ENCODE measurements at places on chromosomes 4 and X.

DNA sequence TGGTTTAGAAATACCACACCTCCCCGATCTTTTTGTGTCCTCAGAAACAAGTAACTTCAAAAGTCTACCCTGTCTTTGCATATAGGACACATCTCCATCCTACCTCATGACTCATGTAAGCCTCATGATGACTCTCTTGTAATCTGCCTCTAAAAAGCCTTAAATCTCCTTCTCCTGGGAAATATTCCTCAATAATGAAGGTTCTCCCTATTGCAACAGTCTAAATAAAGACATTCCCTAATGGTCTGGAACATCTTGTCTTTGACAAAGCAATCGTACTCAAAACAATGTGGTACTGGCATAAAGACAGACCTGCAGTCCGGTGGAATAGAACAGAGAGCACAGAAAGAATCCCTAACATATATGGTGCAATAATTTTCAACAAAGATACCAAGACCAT lies 257.7 kb downstream of the OPHN1 start:
- DNase-seq: no peak

DNA sequence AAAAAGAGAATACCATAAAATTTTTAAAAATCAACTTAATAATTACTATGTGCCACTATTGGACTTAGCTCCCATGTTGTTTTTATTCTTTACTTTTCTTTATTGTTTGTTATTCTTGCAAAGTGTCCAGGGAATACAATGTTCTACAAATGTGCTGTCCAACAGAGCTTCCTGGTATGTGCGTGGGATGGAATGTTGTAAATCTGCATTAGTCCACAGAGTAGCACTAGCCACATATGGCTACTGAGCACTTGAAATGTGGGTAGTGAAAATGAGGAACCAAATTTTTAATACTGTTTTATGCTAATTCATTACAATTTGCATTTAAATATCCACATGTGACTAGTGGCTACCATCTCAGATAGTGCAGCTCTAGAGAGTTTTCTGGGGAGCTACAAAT lies 14.3 kb upstream of the CORIN start:
- no peak for DNase-seq

GRCh38 chrX:14903891-14904290 lies 30.7 kb downstream of the MOSPD2 start:
- DNase-seq: no peak

- DNase-seq: no peak
Measured at GRCh38 chrX:53695946-53696549, 9.5 kb upstream of the HUWE1 start.

- DNase-seq: no peak
Measured at GRCh38 chr4:142875117-142875516, 29.0 kb upstream of the INPP4B start.

DNA sequence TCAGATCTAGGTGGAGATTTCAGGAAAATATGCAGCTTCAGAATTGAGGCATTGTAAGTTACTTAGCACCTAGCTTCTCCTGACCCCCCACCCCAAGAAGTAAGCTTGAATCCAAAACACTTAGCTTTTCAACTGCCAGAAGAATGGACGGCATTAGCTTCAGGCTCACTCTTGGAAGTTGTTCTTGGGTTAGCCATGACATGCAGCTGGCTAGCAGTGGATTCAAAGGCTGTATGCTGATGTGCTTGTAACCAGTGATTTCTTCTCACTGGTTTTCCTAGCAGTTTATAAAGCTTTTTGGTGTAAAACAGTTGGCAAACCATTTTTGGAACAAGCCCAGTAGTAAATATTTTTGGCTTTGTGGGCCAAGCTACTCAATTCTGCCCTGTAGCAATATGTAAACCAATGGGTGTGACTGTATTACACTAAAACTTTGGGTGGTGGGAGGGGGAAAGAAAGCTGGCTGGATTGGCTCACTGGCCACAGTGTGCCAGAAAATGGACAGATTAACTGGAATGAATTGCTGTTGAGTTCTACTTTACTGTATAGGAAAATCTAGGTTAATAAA lies 85.6 kb downstream of the SHROOM2 start:
- no peak for DNase-seq

DNA sequence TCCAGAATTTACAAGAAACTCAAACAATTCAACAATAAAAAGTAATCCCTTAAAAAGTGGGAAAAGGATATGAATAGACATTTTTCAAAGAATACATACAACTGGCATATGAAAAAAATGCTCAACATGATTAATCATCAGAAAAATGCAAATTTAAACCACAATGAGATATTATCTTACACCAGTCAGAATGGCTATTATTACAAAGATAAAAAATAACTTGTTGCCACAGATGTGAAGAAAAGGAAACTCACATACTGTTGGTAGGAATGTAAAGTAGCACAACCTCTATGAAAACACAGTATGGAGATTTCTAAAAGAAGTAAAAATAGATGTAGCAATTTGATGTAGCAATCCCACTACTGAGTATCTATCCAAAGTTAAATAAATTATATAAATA lies 65.1 kb upstream of the DIAPH2 start:
- DNase-seq: no peak

GRCh38 chrX:18855919-18856644 lies 127.8 kb downstream of the PHKA2 start:
- no peak for DNase-seq

- DNase-seq: no peak
Measured at GRCh38 chrX:124764354-124764753, 418.0 kb downstream of the SH2D1A start.

GRCh38 chr4:140533951-140534480 lies 10.0 kb downstream of the ELMOD2 start:
- no peak for DNase-seq

DNA sequence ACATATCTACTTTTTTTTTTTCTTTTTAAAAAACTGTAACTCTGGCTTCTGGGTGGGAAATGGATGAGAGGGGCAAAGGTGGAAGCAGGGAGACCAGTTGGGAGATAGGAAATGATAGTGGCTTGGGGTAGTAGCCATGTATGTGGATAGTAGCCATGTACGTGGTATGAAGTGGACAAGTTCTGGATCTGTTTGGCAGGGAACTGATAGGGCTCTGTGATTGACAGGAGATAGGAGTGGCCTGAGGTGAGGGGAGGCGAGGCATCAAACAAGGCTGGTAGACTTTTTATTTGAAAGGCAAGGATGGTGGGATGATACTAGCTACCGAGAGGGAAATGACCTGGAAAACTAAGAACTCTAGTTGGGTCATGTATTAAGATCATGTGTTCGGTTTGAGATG lies 117.8 kb downstream of the AFF1 start:
- DNase-seq: no peak

DNA sequence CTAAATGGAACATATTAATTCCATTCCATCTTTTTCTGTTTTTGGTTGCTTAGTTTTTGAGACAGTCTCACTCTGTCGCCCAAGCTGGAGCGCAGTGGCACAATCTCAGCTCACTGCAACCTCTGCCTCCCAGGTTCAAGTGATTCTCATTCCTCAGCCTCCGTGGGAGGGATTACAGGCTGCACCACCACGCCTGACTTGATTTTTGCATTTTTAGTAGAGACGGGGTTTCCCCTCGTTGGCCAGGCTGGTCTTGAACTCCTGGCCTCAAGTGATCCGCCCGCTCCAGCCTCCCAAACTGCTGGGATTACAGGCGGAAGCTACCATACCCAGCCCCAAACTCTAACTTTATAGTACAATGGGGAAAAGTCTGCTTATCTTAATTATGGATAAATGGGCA lies 11.2 kb downstream of the HNRNPD start:
- DNase-seq: no peak

GRCh38 chr4:153763404-153763803 lies 3.6 kb upstream of the RNF175 start:
- DNase-seq: no peak

GRCh38 chr4:7403001-7403400 lies 31.7 kb downstream of the PSAPL1 start:
- DNase-seq: no peak

DNA sequence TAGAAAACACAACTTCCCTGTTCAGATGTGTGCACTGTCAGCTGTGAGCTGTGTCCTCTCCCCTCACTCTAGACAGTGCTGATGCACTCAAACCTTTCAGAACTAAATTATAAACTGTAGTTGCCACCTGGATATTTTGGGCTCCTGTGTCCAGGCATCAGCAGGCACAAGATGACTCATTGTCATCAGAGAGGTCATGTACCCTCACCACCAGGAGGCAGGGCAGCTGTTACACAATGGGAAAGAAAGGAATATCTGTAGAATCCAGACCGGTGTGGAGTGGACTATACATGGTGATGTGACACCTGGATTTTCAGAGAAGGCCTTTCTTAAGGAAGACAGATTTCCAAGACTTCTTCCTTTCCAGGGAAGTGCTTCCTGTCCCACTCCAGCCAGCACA lies 854.4 kb upstream of the AGA start:
- no peak for DNase-seq

- no peak for DNase-seq
Measured at GRCh38 chrX:20231598-20231997, 35.1 kb downstream of the RPS6KA3 start.

GRCh38 chr4:185229021-185229818 lies 19.8 kb downstream of the SNX25 start:
- no peak for DNase-seq

DNA sequence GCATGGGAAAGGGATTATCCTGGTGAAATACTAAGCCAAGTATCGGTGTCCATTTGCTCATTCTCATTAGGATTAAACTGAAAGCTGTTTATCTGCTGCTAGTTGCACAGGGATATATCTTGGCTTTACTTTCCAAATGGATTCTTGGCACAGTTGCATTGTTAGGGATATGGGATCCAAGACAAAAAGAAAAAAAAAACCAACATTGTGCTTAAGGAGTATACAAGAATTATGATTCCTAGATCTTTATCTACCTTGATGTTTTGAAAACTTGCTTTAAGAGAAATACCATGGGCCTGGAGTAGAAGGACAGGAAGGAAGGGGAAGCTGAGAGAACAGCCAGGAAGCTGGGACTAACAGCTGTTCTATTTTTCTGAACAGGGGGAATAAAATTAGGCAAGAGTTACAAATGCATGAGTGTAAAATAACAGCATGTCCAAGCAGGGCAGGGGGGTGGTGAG lies 107.6 kb downstream of the ATXN3L start:
- DNase-seq: no peak

DNA sequence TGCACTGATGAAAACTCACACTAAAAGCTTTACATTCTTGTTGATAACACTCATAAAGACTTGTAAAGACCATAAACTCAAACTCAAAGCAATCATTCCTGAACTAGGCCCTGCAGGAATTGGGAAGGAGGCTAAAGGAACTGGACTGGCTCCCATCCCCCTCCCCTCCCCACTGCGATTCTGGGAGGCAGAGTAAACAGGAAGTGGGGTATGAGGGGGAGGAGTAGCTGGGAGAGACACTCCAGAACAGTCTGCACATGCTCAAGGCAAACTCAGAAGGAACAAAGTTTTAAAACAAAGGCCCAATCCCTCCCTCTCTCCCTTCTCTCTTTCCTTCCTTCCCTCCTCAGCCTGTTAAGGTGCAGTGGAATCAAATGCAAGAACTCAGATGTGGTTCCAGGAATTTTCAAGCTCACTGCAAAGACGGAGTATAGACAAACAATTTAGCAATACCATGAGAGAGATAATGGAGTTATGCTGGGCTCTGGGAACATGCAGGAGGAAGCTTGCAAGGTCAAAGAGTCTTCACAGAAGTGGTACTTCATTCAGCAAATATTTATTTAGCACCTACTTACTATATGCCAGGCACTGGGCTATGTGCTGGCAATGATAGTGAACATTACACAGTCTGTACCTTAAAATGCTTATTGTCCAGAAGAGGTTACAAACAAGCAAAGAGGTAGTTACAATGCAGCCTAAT lies 15.9 kb downstream of the MID1IP1 start:
- no peak for DNase-seq

GRCh38 chr4:73759357-73759756 lies 19.0 kb downstream of the CXCL8 start:
- DNase-seq: no peak

DNA sequence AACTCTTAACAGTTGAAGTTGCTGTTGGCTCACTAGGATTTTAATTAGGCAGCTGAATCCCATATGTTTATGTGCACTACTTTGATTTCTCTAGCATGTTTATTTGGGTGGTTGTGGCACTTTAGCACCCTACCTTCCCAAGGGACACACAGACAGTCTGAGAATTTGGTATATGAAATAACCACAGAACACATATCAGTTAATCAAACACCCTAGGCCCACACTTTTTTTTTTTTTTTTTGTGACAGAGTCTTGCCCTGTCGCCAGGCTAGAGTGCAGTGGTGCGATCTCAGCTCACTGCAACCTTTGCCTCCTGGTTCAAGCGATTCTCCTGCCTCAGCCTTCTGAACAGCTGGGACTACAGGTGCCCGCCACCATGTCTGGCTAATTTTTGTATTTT lies 130.5 kb downstream of the DCK start:
- DNase-seq: no peak

GRCh38 chr4:57194068-57194611 lies 84.0 kb upstream of the IGFBP7 start:
- no peak for DNase-seq

DNA sequence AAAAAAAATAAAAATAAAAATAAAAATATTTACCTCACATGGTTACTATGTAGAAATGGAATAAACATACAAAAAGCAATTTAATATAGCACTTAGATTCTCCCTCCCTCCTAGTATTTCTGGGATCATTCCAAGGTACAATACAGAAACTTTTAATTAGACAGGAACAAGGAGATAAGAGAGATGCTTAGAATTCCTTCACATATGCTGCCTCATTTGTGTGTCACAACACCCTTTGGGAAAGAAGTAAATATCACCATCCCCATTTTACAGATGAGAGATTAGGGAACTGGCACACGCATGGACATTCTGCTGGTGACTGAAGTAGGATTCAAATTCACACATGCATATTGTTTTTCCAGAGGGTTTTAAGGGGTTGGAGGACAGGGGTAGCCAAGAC lies 164.2 kb downstream of the APBB2 start:
- no peak for DNase-seq

- no peak for DNase-seq
Measured at GRCh38 chr4:113043591-113043990, 5.9 kb upstream of the ANK2 start.

GRCh38 chr4:173159791-173160190 lies 8.8 kb upstream of the GALNT7 start:
- DNase-seq: no peak

DNA sequence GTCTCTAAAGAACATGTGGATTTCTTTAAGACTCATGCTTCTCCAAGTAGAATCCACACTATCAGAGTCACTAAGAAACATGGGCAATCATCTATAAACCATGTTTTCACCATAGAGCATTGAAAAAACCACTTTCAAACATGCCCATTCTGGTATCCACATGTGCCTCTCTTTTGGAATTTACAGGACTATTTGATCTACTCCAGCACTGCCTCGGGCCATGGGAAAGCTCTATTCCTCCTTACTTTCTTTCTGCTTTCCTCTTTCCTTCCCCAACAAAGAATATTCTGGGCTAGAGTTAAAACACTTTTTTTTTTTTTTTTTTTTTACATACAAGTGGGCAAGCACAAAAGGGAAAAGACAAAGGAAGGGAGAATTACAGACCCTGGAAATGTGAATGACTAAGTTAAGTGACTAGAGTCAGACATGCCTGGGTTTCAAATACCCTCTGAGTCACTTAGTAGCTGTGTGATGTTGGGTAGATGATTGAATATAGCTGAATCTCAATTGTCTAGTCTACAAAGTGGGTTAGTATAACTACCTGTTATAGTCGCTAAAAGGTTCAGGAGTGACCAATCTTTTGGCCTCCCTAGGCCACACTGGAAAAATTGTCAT lies 847.7 kb upstream of the INTU start:
- no peak for DNase-seq
